GM23338 (cell line): ENCODE measurements at places on chromosomes 1 and 21. TPM values are rescaled to one million over a fixed set of nuclear protein-coding genes. Genes with fewer than 3 reads are reported as not detected.
A peak's percentile ranks its signal among the peaks of the same experiment; 100 is the strongest.

- peak; percentile 12 for DNase-seq
These were observed 2249.1 kb downstream of the NCAM2 start for GRCh38 chr21:23247334-23247733.

GRCh38 chr1:45815667-45816458 lies 12.5 kb downstream of the MAST2 start:
- no peak for DNase-seq

GRCh38 chr1:19704247-19705113 lies 39.8 kb downstream of the HTR6 start:
- peak; percentile 90 for DNase-seq

- no peak for DNase-seq
These were observed 94.7 kb downstream of the ATP1B1 start for GRCh38 chr1:169201084-169201619.

GRCh38 chr1:15963968-15964648 lies 11.8 kb downstream of the ZBTB17 start:
- DNase-seq = no peak

GRCh38 chr1:211635597-211636205 lies 39.7 kb downstream of the NEK2 start:
- DNase-seq = no peak

- peak; percentile 68 for DNase-seq
These were observed 6.6 kb downstream of the SGIP1 start for GRCh38 chr1:66540434-66541032.

DNA sequence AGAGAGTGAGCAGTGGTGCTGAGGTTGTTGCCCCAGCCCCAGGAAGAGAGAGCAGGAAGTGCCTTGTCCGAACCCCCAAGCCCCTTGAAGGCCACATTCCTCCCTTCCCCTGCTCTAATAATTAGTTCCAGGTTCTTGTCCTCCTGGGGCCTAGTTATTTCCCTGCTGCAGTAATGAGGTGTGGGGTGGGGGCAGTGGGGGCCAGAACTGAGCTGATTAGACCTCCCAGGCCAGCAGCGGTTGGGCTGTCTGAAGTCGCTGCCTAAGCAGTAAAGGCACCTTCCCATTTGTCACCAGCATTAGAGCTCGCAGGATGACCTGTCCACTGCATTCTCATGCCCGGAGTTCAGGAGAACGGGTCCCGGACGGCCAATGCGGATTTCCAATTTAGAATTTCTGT lies 186.5 kb upstream of the CSF3R start:
- DNase-seq = no peak

- no peak for DNase-seq
These were observed 60.4 kb downstream of the DIP2A start for GRCh38 chr21:46518983-46519583.

DNA sequence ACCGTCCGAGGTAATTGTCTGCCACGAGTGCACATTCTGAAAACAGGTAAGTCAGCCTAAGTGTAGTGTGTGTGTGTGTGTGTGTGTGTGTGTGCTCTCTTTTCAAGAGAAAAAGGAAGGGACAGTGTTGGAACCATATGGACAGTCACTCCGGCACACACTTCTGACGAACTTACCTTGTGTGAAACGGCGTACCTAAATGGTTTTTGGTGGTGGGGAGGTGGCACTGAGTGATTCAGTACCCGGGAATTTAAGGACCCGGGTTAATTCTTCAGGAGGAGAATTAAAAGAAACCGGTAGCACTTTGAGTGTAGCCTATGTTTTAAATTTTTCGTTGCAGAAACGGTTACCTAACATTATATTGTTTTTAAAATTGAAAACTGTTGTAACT lies 286 bp downstream of the ODR4 start:
- DNase-seq = no peak

DNA sequence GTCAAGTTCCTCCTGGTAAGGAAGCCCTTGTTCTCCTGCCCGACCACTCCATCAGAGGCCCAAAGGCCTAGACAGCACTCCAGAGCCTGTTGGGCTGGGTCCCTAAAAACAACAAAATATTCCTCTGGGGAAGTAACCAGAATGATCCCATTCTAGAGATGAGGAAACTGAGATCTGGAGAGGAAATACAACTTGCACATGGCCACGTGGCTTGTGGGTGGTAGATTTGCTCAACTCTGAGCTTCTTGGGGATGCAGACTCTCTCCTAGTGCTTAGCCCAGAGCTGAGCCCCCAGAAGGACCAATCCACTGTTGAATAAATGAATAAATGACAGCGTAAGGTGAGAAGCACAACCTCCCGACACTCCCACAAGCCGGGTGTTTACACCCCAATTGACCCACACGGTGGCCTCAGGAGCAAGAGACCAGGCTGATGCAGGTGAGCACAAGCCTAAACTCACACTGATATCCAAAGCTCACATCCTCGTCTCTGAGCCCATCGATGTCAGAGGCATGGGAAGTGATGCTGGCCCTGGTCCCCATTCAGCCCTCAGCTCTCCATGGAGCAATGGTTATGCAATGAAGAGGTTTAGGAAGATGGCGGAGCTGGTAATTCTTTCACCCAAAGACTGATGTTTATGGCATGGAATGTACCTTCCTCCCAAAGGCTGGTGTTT lies 172.5 kb upstream of the EDN2 start:
- no peak for DNase-seq

- no peak for DNase-seq
These were observed 188.2 kb upstream of the PLXNA2 start for GRCh38 chr1:208432346-208432745.

- peak; percentile 88 for DNase-seq
These were observed 29.4 kb upstream of the POU3F1 start for GRCh38 chr1:38076038-38076437.

- no peak for DNase-seq
These were observed 70.8 kb downstream of the JAK1 start for GRCh38 chr1:64895500-64895899.

DNA sequence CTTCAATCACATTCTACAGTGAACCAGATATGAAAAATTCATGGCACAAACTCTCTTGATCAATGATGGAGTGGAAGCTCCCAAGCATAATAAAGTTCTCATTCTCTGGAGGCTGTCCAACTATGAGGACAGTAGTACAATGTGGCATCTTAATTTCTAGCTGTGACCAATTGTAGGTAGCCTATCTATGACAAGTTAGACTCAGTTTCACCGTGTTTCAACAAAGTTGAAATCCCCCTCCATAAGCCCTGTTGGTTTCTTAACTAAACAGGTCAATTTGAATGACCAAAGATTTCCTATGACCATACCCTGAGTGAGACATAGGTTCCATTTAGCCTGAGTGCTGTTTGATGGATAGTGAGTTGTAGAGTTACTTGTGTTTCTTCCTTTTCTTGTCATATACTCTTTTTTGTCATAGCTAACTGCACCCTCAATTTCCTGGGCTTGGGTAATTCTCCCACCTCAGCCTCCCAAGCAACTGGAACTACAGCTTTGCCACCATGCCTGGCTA lies 11.8 kb downstream of the PATJ start:
- DNase-seq = no peak

DNA sequence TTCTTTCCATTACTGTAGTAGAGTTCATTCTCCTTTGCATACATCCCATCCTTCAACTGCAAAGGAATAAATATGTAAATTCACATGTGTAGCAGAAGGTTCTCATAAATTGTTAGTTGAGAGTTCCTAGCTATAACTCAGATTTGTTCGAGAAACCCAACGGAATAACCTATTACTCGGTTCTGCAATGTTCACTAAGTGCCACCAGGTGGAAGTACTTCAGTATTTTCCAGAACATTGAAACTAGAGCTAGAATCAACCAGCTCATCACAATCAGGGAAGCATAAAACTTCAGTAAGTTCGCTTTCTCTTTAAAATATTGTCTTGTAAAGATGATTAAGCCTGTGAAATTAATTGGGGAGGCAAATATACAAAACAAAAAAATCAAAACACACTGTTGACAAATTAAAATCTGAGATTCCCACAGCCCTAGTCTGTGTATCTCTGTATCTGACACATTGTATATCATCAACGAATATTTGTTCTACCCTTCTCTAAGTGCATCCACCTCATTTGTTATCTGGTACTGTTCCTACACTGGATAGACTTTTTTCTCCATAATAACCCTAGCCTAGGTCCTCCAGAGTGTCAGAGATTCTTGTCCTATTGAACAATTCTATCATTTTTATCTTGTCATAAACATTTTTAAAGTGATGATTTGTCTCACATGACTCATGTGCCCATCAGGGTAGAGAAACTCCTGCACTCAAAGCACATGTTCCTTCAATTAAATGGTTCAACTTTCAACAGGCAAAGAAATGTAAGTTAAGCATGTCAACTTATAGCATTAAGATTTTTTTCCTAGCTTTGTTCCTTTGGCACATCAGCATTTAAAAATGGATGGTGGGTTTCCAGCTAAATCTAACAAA lies 31.9 kb downstream of the MROH9 start:
- peak; percentile 78 for DNase-seq

- DNase-seq = no peak
These were observed 56.9 kb downstream of the FHAD1 start for GRCh38 chr1:15303935-15304334.

- no peak for DNase-seq
These were observed 97.5 kb upstream of the KCNE2 start for GRCh38 chr21:34266351-34266750.

- peak; percentile 53 for DNase-seq
These were observed 184.8 kb downstream of the BRINP2 start for GRCh38 chr1:177355575-177355974.

DNA sequence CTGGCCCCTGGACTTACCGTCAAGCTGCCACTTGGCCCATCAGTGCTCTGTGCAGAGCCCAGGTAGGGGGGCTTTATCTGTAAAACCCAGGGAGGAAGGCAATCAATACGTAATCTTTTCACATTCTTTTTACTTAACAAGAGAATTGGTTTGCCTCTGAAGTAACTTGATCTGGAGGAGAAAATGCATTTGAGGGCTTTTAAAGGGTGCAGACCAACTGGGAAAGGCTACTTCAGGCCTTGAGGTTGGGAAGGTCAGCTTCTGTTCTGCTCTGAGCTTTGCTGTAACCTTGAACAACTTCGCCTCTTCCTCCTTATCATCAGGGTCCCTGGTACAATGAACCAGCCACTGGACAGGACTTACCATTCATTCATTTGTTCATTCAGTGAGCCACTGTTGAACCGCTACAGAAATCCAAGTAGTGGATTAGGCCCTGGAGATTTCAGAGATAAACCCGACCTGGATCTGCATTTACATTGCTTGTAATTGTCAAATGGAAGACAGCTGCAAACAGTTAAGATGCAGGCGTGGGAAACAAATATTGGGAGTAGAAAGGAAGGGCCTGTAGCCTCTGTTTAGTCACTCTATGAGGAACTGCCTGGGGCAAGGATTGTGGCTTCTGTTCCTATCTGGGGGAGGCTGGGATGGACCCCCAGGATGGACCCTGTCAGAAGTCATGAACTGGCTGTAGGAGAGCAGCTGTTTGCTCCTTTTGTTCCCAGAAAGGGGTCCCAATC lies 90.9 kb downstream of the MAN1C1 start:
- DNase-seq = peak; percentile 68

- DNase-seq = peak; percentile 55
These were observed at the start of gene CR1 for GRCh38 chr1:207495801-207496792. TSS of gene CR1 (plus strand) at chr1:207496157. CDS start at chr1:207496268, 111 bp downstream.

PLA2G5 gene
- not detected in 2 replicates for polyA plus RNA-seq

CNIH3 gene
- polyA plus RNA-seq = 3.0 and 3.6 TPM in 2 replicates

SLAMF6 gene
- not detected in 2 replicates for polyA plus RNA-seq

CYP4A22 gene
- polyA plus RNA-seq = not detected in 2 replicates

KCNJ15 gene
- not detected in 2 replicates for polyA plus RNA-seq

CLDN17 gene
- polyA plus RNA-seq = not detected in 2 replicates
